ENCODE measurements at places on chromosomes 2 and 18.
A peak's percentile ranks its signal among the peaks of the same experiment; 100 is the strongest.

DNA sequence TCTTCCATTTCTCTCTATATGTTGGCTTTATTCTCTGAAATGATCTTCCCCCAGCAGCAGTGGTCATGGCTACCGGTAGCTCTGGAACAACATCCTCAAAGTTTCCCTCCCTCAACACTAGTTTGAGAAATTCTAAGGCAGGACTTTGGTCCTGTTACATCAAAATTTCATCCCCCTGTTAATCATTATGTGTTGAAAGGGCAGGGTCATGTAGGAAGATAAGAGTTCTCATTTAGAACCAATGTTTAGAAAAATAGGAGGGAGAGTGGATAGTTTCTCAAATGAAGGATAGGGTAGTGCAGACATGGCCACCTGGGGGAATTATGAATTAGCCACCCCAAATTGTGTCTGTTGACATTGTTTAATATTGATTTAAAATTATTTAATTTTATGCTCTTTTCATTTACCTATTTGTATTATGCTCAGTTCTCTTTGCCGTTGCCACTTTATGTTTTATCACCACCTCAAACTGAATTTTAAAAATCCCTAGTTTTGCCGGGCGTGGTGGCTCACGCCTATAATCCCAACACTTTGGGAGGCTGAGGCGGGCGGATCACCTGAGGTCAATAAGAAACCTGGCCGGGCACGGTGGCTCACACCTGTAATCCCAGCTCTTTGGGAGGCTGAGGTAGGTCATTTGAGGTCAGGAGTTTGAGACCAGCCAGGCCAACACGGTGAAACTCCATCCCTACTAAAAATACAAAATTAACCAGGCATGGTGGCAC is 22.3 kb downstream of the EML4 start:
- ATAC-seq: no peak

DNA sequence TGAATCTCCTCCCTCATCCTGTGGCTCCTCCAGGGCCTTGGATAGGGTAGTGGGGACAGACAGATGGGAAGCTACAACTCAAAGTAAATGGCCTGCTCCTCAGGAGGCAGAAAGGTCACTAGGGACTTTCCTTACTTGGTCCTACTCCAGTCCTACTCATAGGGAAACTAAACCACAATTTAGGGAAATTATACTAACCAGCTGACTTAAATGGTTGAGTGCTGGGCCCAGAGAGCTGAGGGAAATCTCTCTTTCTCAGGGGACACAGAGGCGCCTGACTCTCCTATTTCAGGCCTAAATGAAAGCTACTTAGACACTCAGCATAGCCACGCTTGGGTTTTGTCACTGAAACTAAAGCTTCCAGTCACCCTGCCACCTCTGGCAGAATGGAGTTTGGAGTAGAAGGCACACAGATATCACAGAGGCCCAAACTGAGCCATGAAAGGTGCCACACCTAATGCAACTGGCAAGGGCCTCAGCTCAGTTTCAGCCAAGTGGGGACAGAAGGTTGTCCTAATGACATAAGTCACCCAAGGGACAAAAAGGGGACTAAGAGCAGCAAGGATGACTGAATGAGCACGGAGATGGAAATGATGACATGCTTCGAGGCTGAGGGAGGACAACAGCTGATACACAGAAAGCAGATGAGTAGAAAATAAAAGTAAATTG is 24.0 kb downstream of the CERKL start:
- no peak for ATAC-seq

DNA sequence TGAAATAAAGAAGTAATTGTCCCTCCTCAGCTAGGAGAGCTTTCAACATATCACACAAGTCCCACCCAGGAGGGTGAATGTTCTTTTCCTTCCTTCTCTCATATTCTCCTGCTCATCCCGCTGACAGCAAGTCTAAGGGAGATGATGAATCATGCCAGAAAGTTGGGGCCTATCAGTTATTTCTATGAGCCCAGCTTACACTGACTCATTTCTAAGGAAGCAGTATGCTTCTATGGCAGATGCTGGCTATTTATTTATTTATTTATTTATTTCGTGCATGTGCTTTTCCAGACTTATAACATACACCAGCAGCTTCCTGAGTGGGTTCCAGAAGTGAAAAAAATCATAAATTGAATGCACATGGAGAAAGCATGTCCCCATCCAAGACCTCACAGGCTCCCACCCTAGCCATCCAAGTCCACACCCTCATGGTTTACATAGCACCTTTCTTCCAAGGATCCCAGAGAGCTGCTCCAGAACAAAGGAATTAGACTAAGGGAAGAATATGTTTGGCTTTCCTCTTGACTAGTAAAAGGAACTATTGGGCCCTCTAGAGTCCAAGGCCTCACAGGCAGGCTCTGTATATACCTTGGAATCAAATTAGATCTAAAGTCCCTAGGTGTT is 1074.2 kb upstream of the ZEB2 start:
- ATAC-seq: peak; percentile 90

DNA sequence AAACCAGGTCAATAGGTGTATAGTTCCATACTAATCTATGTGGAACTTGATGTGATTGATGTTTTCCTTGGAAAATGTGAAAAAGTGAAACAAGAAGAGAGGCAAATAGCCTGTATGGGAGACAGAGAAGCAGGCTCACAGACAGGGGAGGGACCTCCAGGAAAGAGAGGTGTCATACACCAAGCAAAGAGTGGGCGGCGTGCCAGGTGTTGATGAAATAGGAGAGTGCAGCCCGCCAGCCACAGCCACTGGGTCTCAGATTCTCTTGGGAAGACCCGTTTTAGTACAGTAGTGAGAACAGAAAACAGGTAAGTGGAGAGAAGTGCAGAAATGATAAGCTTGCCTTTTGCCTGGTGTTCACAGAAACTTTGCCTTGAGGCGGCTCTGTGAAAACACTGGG is 301.9 kb downstream of the ZNF407 start:
- no peak for ATAC-seq

- peak; percentile 6 for ATAC-seq
These were observed 472 bp upstream of the PLEKHM3 start for GRCh38 chr2:208025814-208026184.

GRCh38 chr2:114661971-114662939 is 219.8 kb downstream of the DPP10 start:
- no peak for ATAC-seq

- ATAC-seq: no peak
These were observed 39.8 kb downstream of the GREB1 start for GRCh38 chr2:11573418-11574175.

DNA sequence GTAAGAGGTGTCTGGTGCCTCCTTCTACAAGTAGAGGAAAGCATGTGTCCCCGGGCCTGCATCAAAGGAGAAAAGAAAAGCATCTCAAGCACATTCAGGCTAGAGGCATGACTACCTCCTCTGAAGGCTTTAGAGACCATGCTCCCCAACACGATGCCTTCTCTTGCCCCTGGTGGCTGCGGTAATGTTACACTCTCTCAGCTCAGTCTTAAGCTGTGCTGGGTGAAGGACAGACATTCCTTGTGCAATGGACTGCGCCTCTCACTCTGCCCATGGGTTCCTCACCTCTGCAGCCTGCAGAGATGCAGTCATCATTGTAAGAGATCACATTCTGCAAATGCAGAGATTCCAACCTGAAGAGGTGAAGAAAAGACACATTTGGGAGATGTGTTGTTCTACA is 148.2 kb upstream of the HNRNPA3 start:
- ATAC-seq: no peak

- no peak for ATAC-seq
These were observed 143.3 kb downstream of the ESCO1 start for GRCh38 chr18:21457179-21457535.

- peak; percentile 24 for ATAC-seq
These were observed 1.5 kb downstream of the C18orf54 start for GRCh38 chr18:54359233-54359632.

GRCh38 chr2:237486334-237486818 is 675 bp upstream of the MLPH start:
- peak; percentile 38 for ATAC-seq

DNA sequence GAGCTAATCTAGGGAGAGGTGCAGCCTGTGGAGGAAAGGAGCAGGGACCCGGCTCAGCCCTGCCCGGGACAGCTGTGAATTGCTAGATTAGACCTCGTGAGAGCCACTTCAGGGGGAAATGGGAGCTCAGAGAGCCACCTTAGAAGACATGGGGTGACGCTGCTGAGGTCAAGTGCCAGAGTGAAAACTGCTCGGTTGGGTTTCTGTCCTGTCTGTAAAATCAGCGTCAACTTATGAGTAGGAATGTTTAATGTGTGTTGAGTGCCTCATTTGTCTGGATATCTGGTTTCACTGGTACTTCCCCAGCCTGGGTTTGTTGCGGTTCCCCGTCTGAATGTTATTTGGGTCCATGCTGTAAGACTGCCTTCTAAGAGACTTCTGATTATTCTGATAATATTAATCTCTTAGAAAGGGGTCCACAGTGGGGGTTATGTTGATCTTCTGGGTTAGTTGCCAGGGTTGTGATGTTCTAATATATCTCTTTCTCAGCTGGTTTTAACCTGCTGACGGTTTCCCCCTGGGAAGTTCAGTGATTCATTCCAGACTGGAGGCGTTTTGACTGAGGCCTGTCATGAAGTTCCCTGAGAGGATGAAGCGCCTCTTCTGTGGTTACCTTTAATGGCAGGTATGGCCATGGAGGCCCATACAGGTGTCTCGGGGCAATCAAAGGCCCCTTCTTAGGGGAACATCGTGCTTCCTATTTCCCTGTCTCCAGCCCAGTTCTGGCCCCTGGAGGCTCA is 175.9 kb downstream of the SH3RF3 start:
- ATAC-seq: no peak

- no peak for ATAC-seq
These were observed 55.7 kb downstream of the NCAPH start for GRCh38 chr2:96391153-96391827.

DNA sequence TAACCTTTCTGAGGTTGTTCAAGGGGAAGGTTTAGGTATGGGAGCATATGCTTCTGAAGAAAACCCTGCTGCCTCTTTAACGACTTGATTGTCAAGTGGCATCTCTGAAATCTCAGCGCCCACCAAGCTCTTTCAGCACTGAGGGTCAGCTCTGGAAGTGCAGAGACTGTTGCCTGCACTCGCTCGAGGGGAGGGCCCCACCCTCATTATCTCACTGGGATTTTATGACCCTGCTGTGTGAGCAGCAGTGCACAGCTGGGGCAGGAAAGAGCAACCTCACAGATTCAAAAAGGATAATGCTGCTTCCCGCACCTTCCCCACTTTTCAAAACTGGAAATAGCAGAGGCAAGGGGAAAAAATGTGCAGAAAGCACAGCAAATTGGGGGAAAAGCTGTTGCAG is 56.9 kb upstream of the SPRED2 start:
- no peak for ATAC-seq

- no peak for ATAC-seq
These were observed 142.7 kb upstream of the KLHL14 start for GRCh38 chr18:32915516-32915915.

DNA sequence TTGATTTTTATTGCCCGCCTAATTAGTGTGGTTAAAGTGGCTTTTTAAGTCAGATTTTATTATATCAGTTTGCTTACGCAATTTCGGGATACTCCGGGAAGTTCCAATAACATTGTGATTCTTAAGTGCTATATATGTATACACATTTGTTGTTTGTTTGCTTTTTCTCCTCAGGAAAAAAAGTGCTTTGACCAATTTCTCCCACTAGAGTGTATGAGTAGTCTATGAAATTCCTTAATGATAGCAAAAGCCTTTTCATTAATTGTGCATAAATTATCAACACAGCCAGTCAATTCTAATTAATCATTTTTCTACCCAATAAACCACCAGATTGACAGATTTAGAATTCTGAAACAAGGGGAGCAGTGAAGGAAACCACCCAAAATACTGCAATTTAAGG is 172.2 kb downstream of the DPP10 start:
- ATAC-seq: no peak

GRCh38 chr2:239569401-239570090 is 168.7 kb upstream of the HDAC4 start:
- ATAC-seq: no peak

DNA sequence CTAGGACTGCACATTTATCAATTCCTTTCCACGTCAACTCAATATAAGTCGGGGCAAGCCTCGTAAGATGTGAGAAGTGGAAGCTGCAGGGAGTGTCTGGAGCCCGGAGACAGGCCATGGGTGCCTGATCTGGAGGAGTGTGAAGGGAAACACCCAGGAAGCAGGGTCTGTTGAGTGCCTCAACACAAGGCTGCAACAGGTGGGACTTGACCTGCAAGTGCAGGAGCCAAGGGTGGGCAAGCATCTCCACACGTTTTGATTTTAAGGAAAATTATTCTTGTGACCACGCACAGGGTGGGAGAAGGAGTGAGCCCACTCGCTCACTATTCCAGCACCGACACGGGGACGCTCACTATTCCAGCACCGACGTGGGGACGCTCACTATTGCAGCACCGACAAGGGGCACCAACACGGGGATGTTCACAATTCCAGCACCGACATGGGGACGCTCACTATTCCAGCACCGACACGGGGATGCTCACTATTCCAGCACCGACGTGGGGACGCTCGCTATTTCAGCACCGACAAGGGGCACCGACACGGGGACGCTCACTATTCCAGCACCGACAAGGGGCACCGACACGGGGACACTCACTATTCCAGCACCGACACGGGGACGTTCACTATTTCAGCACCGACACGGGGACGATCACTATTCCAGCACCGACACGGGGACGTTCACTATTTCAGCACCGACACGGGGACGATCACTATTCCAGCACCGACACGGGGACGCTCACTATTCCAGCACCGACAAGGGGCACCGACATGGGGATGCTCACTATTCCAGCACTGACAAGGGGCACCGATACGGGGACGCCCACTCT is 197.3 kb downstream of the EIPR1 start:
- no peak for ATAC-seq

GRCh38 chr18:53219853-53220252 is 879.9 kb downstream of the DCC start:
- ATAC-seq: no peak

All from SK-N-SH treated with all-trans-retinoic acid at 6 μM for 48 hours (cell line).